CD4-positive, alpha-beta T cell treated with Interleukin-6 at 100 ng/mL for 8 hours (primary cell): ENCODE measurements at places on chromosomes 13 and 19.

DNA sequence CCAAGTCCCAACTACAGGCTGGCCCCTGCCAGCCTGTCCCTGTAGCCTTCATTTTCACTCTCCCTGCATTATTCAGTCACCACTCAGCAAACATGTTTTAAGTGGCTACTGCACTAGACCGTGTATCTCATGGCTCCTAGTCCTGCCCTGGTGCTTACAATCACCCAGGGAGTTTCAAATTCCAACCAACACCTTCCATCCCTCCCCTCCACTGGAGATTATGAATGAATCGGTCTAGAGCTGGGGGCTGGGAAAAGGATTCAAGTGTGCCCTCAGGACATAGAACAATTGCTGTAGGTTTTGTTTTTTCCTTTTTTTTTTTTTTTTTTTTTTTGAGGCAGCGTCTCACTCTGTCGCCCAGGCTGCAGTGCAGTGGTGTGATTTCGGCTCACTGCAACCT, 15.0 kb upstream of the TNFAIP8L1 start:
- DNase-seq = no peak

GRCh38 chr19:38942471-38943181, 11.9 kb downstream of the MRPS12 start:
- no peak for DNase-seq

DNA sequence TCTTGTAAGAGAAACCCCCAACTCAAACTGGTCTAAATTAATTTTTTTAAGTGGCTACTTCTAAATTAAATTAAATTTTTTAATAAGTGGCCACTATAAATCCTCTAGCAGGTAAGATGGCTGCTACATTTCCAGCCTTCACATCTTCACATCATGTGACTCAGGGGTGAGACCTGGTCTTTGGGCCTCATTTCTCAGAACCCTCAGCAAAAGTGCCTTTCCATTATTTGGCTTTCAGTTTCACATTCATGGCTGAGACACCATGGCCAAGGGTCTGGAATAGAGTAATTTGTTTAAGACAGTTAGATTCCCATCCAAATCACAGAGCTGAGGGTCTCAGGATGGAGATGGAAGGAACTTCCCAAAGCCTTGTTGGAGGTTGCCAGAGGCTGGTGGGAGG, 47.5 kb downstream of the DCT start:
- no peak for DNase-seq

DNA sequence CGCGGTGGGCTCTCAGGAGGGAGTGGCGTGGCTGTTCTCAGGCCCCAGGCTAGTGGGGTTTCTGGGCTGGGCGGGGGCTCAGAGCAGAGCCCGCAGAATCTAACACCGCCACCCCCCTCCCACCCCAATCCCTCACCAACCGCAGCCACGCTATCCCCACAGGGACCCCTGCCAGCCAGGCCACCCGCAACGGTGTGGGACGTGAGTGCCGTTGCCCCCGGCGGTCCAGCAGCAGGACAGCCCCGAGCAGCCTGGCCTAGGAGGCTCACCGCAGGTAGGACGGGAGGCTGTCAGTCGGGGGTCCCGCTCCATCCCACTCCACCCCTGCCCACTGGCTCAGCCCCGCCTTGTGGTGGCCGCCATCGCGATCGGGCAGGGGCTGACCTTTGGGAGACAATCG, at the start of gene NTN5:
Gene NTN5, minus strand, starts transcription at position 24 of the 400 bp plus-strand sequence. CDS start 2,031 bp downstream, outside the sequence.
- no peak for DNase-seq

DNA sequence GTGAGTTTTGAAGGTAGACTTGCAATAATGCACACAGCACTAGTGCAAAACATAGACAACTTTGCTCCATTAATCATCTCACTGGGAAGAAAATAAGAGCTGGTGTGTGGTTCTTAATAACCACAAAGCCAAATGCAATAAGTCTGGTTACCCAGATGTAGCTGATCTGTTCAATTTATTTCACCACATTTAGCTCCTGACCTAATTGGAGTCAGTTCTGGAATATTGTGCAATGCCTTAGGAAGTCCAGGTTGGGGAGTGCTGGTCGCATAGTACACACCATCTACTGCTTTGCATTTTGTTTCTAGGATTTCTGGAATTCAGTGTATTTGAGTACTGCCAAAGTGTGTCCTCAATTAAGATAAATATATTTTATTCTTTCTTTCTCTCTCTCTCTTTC, 483.3 kb upstream of the SPRY2 start:
- DNase-seq = no peak

GRCh38 chr13:28575200-28575599, 80.3 kb upstream of the FLT1 start:
- DNase-seq = no peak

DNA sequence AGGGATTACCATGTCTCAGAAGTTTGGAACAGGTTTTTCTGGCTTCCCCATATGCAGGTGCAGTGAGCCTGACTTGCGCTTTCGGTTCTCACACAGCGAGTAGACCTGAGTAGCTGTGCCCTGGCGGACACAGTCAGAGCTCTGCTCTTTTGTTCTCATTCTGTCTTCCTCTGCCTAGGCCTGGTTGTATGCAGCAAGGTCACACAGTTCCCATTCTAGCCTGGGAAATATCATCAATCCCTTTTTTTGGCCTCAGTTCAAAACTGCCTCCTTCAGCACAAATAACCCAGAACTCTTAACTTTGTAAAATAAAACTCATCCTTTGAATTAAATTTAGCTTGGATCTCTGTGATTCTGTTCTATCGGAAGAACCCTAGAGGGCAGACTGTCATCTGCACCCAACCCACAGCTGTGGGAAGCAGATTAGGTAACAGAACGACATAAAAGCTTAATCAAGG, 10.2 kb downstream of the OXGR1 start:
- DNase-seq = no peak

DNA sequence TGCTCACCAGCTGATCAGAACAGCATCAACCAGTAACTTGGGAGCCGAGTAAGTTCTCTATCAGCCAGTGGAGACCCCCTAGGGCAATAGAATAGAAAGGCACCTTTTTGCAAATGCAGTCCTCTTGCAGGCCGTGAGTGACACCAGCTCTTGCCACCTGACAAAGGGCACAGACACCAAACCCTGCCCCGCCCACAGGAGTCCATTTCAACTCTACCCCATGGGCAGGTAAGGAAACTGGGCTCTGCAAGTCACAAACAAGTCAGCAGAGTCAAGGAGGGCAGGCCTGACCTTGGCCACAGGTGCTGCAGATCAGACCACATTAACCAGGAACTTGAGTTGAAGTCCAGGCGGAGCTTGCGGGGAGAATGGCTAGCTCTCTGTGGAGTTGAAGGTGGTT, 77.4 kb upstream of the SPATA13 start:
- no peak for DNase-seq

GRCh38 chr19:41018736-41019290, 27.7 kb downstream of the CYP2B6 start:
- DNase-seq = no peak

GRCh38 chr19:39475748-39476147, 4.9 kb upstream of the TIMM50 start:
- no peak for DNase-seq

DNA sequence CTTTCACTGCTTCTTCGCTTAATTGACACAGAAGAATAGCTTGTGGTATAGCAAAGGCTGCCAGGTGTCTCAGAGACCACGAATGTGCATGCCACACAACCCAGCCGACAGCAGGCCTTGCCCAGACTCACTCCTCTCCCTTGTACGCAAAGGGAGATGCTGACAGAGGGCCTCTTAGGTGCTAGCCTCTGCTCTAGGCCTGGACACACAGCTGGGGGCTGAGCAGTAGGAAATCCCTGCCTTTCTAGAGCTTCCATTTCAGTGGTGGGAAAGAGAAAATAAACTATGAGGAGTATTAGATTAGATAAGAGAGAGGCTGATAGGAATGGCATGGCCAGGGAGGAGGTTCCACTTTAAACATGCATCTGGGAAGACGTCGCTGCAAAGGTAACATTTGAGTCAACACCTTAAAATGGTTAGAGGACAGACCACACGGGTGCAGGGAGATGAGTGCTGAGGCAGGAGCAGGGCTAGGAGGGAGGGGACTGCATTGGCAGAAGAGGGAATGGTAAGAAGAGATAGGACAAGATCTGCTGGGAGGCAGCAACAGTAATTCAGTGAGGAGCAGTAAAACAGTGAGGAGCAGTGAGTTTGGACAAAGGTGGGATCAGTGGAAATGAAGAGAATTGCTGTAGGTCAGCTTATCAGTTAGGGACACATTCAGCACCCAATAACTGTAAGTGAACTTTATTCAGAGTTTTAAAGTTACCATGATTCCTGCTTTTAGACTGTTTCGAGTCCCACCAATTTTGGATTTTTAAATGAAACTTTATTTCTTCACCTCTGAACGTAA, 100.0 kb downstream of the RNF17 start:
- DNase-seq = no peak

GRCh38 chr19:4052993-4053422, 13.7 kb downstream of the ZBTB7A start:
- no peak for DNase-seq

- DNase-seq = no peak
Observed at GRCh38 chr19:15304140-15304705, 28.1 kb downstream of the BRD4 start.

DNA sequence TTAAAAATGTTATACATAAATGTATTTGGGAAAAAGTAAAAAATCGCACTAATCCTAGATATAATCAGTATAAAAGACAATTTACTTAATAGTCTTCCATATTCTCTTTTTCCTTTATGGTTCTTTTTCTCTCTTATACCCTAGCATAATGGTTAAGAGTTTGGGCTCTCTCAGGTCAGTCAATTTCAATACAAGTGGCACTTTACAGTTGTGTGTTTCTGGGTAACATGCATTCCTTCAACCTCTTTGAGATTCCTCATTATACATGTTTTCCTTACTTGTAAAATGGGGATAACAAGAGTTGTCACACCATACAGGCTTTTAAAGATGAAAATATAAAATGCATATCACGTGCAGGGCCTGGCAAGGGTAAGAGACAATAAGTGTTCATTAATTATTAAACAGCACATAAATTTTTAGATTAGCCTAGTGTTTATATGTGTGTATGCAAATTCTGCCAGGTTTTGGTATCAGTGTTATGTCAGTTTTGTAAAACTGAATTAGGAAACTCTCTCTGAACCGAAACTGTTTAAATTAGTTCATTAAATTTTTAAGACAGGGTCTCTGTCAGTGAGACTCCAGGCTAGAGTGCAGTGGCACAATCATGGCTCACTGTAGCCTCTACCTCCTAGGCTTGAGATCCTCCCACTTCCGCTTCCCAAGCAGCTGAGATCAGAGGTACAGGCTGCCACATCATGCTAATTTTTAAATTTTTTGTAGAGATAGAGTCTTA, 49.8 kb downstream of the ELF1 start:
- peak; percentile 46 for DNase-seq

DNA sequence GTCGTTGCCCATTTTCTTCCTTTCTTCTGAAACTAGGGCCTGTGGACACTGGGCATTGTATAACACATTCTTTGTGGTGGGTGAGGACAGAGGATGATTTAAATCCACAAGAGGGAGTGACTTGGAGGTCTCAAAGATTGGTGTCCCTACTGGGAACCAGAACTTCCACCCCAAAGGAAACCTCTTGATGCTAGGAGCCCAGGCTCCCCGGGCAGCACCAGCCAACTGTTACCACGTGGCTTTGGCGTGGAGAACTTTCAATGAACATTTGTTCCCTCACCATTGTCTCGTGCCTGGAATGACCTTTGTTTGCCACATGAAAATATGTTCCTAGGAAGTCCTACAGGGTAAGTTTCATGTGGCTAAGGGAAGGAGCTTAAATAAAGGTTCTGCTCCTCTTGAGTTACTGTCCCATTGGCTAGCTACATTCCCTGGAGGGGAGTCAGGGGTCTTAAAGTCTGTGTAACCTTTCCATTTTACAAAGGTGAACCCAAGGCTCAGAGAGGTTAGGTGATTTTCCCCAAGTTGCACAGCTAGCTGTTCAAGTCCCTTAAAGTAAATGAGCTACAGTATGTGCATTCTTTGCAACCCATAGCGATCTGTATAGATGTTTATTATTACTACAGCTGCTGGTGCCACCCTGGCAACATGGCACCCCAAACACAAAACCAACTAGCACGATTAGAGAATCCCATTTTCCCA, 5.0 kb upstream of the CDX2 start:
- DNase-seq = no peak

DNA sequence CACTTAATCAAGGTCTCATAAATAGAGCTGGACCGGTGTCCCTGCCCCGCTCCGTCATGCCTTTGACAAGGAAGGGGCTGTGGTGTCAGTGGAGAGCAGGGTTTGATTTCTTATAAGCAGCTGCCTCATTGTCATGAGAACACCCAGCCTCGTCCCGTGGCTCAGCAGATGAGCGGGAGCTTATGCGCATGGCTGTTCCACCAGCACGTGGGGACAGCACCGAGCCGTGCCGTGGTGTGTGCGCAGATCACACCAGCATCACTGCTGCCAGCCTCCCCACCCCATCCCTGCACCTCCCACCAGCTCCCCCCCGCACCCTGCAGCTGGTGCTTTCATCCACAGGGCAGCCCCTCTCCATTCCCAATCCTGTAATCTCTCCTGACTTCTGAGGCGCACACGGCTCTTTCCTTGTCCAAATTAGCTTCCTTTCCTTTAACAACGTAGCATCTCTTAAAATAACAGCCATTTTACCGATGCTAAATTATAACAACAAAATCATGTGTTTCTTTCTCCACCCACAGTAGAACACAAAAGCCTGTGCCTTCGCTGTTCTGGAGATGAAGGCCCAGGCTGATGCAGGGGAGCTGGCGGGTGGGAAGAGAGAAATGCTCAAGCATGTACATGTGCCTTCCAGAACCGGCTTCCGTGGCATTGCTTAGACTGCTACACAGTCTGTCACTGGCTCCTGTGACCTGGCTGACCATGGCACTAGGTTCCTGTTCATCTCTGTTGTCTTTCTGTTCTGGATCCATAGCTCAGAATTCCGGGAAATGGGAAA, 96.8 kb downstream of the RAB20 start:
- DNase-seq = no peak

GRCh38 chr13:73092829-73093228, 34.0 kb downstream of the KLF5 start:
- no peak for DNase-seq

- DNase-seq = no peak
Observed at GRCh38 chr13:52929846-52930245, 81.4 kb upstream of the PCDH8 start.

DNA sequence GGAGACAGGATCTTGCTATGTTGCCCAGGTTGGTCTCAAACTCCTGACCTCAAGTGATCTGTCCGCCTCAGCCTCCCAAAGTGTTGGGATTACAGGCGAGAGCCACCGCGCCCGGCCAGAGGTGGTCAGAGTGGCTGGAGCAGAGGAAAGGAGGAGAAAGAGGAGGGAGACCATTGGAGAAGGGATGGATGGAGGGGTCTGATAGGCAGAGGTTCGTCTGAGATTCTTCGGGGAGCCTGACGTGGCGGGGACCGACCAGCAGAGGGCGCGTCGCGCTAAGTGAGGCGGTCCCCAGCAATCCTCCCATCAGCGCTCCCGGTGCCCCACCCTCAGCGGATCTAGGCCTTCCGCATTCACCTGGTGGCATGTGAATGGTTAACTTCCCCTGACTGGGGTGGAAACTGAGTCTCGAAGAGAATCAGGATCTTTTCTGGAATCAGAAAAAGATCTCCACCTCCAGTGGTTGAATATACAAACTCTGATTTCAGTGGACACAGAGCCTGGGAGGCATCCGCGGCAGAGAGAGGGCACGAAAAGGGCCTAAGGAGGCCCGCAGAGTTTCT, 8.8 kb downstream of the GTPBP3 start:
- peak; percentile 69 for DNase-seq

- DNase-seq = no peak
Observed at GRCh38 chr19:23766951-23767350, 8.3 kb upstream of the ZNF681 start.

- DNase-seq = no peak
Observed at GRCh38 chr19:16340092-16340491, 15.5 kb downstream of the KLF2 start.

GRCh38 chr13:76439546-76439945, 446.7 kb downstream of the KCTD12 start:
- DNase-seq = no peak
